Astrocyte of the hippocampus (primary cell): ENCODE measurements at places on chromosomes 7 and 10.

DNA sequence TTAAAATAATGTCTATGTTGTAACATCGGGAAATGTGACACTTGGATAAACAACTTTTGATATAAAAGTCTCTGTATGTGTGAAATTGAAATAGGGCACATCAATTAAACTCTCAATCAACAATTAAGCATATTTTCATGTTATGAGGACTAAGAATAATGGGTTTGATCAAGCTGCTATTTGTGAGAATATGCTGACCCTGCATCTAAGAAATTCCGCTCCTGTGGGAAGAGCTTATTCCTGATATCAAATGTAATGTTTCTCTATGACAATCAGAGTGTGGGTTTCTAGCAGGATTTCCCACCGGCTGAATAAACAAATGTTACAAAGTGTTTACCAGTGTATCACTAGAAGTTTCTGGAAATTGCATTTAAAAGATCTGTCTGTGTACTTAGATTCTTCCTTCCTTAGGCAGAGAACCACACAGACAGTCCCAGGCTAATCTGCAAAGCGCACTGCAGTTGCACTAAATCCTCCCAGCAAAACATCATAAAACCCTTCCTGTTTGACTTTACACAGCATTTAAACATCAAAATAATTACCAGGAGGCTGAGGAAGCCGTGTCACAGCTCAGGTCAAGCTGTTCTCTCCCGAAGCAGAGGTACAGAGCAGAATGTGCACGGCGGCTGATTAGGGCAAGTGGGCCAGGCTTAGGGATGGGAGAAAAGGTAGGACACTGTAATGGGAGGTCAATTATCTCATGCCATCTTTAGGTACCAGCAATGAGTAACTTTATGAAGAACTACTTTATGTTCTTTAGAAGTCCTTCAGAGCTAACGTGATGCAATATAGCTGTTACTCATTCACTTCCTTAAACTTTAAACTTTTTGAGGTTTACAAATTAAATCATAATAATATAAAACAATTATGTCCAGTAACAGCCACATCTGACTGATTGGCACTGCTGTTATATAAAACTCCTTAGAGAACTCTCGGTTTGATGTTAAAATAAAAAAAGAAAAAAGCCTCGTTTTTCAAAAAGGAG, 109.1 kb upstream of the CTTNBP2 start:
- DNase-seq: no peak

DNA sequence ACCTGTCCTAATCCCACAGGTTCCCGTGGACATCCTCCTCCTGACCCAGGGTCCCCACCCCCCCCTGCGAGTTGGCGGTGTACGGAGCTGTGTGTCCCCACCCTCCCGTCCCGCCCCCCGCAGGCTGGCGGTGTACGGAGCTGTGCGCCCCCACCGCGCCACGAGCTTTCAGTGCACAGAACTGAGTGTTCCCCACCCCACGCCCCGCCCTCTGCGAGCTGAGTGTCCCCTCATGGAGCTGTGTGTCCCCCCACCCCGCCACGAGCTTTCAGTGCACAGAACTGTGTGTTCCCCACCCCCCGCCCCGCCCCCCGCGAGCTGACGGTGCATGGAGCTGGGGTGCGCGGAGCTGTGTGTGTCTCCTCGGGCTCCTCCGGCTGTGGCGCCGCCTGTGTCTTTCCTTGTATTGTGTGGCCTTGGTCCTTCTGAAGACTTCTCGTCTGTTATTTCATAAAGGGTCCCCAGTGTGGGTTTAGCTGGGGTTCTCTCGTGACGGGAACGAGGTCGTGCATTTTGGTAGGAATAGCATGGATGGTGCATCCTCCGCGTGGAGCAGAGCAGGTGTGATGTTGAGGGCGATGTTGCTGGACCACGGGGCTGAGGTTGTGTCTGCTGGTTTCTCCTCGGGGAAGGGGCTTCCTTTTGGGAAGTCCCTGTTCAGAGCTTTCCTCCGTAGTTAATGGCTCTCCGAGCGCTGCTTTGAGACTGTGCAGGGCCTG, 18.0 kb upstream of the JAKMIP3 start:
- no peak for DNase-seq

DNA sequence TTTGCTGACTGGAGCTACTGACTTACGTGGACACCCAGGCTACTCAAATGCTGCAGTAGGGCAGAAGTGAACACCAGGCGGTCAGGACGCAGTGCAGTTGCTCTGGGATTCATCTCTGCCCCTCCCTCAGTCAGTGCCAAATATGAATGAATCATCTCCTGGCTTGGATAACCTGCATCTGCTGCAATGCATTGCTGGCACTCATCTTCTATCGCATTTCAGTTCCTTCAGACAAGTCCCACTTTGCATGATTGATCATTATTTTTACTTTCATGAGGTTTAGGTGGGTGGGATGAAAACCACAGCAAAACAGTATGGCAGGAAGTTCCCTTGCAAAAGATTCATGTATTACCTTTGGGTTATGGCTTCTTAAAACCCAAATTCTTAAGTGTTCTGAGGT, 224.6 kb upstream of the NRP1 start:
- DNase-seq: peak; percentile 79

DNA sequence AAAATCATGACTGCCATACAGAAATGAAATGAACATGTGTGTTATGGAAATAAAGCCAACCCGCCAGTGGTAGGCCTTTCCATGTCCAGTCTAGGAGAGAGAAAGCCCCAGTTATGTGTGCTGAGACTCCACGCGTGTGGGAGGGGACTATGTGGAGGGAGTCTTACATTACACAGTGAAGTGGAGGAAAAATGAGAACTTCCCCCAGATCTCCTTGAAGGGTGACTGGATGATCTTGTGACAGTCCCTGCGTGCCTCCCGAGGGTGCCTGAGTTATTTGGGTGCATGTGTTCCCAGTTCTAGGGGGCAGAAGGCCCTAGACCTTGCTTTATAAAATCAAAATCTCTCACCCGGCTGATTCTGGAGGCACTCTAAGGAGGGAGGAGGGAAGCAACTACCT, 24.2 kb downstream of the UPP1 start:
- DNase-seq: no peak

GRCh38 chr7:127908430-127909258, 122.6 kb downstream of the LRRC4 start:
- no peak for DNase-seq

DNA sequence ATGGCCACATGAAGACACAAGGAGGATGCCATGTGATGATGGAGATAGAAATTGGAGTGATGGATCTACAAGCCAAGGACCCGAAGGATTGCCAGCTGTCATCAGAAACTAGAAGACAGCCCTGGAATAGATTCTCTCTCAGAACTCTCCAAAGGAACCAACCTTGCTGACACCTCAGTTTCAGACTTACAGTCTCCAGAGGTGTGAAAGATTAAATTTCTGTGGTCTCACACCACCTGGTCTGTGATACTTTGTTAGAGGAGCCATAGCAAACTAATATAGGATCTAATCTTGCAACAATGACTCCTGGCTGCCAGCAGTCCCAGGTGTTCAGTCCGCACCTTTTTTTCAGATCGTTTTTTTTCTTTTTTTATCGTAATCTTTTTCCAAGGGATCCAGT, 647.3 kb upstream of the GHITM start:
- DNase-seq: no peak

GRCh38 chr10:20622531-20623211, 274.4 kb downstream of the NEBL start:
- DNase-seq: peak; percentile 81

DNA sequence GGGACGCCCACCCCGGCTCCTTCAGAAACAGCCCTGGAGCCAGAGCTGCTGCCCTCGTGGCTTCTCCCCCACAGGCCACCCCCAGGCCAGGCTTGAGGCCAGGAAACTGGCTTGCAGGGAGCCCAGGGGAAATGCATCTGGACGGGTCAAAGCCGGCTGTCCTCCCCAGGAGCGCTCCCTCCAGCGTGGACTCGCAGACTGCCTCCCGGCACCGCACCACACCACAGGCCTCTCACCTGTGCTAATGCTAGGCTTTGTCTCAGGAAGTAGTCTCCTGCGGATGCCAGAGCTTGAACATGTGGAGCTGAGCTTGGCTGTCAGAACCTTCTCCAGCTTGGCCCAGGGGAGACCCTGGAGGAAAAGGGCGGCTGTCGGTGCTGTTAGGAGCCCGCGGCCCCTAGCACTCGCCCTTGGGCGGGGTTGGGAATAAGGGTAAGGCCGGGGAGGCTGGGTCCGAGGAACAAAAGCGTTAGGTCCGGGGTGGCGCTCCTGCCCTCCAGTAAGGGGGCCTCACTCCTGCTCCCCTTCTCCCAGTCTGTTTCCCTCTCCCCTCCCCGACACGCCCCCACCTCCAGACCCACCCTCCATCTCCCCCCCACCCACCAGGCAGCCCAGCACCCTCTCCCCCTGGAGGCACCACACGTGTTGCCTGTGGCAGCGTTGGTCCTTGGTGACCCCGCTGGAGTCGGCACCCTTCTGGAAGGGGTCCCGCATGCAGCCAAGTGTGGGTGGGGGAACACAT, 21.6 kb upstream of the DRGX start:
- DNase-seq: no peak

DNA sequence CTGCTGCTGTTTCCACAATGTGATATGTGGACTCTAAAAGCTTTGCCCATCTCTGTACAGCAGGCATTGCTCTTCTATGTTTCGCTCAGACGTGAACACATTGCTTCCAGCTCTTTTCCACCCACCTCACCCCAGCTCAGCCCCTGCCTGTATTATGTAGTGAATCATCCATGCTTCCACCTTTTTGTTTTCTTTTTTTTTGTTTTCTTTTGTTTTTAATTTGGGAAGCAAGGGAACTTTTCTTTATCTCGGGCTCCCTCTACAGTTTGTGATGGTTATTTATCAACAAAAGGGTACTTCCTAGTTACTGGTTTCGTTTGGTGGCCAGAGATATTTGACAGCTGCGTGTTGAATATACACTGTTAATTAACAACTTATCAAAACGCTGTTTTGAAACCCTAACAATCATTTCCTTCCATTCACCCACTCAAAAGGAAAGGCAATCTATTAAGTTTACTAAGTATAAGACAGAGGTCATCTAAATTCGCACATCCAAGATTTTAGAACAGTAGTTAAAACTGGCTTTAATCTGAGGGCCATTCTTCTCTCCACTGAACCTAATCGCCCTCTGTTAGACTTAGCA, 127.9 kb upstream of the STK17A start:
- peak; percentile 66 for DNase-seq

DNA sequence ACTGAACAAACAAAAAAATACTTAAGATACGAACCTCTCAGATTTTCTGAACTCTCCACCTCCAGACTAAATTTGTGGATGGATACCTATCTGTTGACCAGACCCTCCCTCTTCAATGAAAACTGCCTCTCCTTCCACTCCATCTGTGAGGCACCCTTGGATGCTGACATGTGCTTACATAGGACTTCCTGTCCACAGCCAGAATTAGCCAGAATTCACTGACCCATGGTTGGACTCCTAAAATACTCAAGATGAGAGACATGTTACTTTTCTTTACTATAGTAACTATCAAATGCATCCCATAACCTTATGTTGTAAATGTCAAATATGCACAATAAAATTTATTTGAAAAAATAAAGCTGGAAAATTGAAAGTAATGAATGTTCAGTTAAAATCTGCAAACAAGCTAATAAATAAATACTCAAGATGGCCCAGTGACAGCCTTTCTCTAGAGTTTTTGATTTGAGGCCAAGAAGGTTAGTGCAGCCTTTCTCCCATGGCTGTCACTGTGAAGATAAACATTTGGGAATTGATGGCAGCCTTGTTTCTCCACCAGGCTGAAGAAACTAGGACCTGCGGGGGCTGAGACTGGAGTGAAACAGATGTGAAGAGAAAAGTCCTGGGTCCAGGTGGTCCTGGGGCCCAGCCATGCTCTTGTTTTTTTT, 287.0 kb downstream of the ZEB1 start:
- DNase-seq: no peak

GRCh38 chr10:59266321-59266720, 89.9 kb downstream of the PHYHIPL start:
- no peak for DNase-seq

DNA sequence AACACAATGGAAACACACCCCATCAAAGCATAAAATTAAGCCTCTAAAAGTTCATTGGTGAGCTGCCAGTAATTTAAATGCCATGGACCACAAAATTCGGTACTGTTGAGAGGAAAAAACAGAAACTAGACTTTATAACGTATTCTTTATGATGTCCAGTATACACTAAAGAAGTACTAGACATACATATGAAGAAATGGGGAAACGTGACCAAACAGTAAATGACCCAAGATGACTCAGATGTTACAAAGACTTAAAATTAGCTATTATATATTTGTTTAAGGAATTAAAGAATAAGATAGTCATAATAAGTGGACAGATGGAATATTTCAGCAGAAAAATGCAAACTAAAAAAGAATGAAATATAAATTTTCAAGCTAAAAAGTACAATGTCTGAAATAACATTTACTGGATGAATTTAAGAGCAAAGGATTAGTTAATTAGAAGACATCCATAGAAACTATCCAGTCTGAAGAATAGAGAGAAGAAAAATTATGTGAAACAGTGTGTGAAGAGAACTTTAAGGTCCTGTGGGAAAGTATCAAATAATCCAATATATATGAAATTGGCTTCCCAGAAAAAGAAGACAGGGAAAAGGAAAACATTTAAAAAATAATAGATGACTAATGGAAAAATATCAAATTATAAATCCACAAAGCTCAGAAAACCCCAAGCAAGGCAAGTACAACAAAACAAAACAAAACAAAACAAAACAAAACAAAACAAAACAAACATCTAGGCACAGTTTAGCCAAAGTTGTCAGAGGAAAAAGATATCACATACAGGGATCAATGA, 69.4 kb downstream of the SAMD9 start:
- DNase-seq: no peak

- DNase-seq: no peak
Measured at GRCh38 chr7:33886149-33886623, 19.2 kb upstream of the BMPER start.

DNA sequence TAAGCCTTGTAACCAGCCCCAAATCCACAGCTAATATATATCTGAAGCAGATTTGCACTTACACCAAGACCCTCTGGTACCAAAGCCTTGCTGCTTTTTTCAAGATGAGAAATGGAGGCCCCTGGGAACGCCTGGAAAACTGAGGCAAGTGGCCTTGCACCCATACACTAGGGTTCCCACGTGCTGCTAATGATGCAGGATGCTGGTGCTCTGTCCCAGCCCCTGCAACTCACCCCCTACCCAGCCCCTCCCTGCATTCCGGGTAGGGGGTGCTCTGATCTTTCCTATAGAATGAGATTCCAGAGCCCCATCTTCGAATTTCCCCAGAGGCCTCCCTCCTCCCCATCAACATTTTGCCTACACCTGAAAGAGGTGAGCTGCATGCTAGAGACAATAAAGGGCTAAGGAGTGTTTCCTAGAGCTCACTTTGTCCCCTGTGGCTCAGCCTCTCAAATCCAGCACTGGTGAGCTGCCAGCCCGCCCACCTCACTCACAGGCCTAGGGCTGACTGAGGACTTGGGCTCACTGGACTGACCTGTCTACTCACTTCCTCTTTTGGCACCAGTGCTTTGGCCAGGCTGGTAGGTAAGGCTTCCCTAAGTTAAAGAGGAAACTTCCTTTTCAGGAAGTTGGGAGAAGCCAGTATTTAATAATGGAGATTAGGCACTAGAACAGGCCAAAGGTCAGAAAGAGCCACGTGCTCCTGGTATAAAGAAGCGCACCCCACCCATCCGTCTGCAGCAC, 9.8 kb downstream of the RBP4 start:
- DNase-seq: no peak

DNA sequence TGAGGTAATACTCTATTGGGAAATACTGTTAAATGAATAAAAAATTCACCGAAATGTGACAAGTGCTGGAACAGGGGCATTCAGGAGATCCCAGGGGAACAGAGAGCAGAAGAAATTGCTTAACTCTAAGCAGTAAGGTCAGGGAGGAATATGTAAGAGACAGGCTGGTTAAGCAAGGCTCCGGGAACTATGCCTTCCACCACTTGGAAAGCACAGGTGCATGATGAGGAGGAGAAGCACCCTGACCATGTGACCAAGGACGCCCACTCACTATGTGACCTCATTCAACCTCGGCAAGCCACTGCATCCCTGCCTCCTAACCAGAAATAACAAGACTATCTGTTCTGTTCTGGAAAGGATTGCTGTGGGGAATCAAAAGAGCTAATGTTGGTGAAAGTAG, 218.4 kb downstream of the ELMO1 start:
- no peak for DNase-seq
